NCI-H748 treated with DMSO at 0.1 percent for 48 hours (cell line): ENCODE measurements at places on chromosomes 11 and 22.
A peak's percentile ranks its signal among the peaks of the same experiment; 100 is the strongest.

DNA sequence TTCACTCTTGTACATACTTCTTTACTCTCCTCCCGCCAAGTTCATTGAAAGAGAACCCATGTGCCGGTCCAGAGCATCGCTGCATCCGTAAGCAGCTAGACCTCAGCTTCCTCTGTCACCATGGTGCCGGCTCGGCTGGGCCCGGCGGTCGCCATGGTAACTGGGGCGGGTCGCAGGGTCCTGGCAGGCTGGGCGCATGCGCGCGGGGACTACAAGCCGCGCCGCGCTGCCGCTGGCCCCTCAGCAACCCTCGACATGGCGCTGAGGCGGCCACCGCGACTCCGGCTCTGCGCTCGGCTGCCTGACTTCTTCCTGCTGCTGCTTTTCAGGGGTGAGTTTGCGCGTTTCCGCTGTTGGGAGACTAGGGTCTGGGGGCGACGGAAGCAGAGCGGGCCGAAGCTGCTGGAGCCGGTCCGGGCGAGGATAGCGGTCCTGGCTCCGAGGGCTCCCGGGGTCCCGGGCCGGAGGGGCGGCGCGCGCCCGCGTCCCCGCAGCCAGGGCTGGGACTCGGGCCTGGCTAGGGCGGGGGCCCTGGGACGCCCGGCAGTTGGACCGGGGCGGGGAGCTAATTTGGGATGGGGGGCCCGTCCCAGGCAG lies at the start of gene JAM3:
JAM3 (plus strand) TSS at position 244 of the 597 bp plus-strand sequence; CDS start at position 256, 12 bp downstream.
- peak; percentile 76 for DNase-seq

DNA sequence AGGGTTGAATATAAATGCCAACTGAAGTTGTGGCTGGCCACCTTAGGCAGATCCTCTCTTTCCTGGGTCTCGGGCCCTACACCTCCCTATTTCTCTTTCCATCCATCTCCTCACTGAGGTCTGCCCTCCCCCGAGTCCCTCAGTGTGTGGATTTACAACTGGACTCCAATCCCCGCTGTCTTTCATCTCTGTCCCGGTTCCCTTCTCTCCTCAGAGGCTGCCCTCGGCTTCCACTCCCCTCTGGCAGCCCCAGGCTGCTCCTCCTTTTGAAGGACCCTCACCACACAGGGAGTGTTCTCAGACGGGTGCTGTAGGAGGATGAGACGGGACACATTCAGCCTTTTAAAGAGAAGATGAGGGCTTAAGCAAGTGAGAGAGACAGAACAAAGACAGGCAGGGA lies 167.1 kb downstream of the ST3GAL4 start:
- DNase-seq, result no peak

DNA sequence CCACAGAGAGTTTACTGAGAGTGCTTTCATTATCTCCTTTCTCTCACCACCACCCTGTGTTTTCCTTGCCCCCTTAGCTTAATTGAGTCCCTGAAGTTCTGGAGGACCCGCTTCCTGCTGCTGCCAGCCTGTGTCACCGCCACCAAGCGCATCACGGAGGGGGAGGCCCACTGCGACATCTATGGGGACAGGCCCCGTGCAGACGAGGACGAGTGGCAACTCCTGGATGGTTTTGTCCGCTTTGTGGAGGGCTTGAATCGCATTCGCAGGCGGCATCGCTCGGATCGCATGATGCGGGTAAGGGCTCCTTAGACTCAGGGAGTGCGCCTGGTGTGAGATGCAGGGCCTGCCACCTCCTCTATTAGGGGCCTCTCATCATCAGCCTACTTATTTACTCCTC lies 91.1 kb downstream of the DEPDC5 start:
- DNase-seq, result no peak

DNA sequence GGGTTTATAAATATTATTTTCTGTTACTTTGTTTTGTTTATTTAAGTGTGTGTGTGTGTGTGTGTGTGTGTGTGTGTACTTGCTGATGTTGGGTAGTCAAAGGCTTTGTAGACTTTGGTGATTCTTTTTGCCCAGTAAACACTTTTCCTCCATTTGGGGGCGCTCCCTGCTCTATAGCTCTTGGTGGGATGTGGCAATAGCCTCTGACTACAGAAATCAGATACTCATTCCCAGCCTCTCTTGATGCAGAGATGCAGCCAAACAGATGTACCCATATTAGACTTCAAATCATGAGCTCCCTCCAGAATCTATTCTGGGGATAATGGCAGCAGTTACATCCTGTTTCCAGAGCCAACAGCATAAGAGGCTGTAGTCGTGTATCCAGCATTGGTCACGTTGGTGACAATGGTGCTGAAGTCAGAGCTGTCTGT lies 33.4 kb upstream of the APOL5 start:
- no peak for DNase-seq

DNA sequence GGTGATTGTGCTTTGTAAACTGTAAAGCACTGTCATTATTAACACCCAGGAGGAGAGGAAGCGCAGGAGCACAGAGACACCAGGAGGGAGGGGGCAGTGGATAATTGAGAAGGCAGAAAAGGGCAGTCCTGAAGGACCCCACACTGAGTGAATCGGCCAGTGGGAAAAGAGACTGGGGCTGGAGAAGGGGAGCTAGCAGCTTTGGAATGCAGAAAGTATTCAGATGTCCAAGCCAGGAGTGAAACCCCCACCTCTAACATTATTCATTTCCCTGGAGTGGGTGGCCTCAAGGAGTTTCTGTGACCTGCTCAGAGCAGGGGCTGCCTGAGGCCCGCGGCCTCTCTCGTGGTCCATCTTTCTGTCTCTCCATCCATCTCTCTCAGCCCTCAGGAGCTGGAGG lies 38.0 kb upstream of the CDON start:
- no peak for DNase-seq

GRCh38 chr11:121777056-121777455 lies 324.3 kb upstream of the SORL1-AS1 start:
- no peak for DNase-seq

DNA sequence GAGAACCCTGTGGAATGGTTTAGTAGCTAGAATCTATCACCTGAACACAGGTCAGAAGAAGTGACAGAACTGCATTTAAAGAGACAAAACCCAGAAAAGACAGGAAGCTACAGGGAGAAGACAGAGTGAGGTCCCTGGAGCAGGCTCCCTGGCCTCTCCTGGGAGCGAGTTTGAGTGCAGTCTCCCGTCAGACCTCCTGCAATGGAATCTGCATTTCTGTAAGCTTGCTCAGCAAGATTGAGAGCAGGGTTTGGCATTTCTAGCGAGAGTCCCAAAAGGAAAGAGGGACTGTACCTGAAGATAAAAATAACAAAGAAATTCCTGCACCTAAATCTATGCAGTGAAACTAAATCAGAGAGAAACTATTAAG lies 74.2 kb downstream of the MORC2 start:
- DNase-seq, result no peak

DNA sequence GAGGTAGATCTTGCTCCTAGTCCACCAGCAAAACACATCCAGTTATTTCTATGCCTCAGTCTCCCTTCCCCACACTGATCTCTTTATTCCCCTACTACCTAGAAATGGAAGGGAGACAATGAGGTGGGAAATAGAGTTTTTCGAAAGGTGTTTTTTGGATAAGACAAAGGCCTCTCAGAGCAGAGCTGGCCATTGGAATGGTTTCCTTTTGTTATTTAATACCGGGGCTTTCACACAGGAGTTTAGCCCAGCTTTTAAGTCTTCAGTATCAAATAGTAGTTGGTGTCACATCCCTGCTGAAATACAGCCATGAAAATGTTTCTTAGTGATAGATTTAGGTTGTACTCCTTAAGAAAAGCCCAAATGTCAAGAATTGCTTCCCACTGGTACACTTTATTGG lies 65.4 kb upstream of the B3GAT1 start:
- DNase-seq, result no peak
